Inflammatory macrophage treated with lipopolysaccharide for 4 hours (primary cell): ENCODE measurements at places on chromosomes 11 and 22.

GRCh38 chr11:76680518-76681425, 10.2 kb upstream of the LRRC32 start:
- DNase-seq: peak; percentile 73

- DNase-seq: no peak
Observed at GRCh38 chr11:61181489-61181888, 20.3 kb upstream of the VPS37C start.

DNA sequence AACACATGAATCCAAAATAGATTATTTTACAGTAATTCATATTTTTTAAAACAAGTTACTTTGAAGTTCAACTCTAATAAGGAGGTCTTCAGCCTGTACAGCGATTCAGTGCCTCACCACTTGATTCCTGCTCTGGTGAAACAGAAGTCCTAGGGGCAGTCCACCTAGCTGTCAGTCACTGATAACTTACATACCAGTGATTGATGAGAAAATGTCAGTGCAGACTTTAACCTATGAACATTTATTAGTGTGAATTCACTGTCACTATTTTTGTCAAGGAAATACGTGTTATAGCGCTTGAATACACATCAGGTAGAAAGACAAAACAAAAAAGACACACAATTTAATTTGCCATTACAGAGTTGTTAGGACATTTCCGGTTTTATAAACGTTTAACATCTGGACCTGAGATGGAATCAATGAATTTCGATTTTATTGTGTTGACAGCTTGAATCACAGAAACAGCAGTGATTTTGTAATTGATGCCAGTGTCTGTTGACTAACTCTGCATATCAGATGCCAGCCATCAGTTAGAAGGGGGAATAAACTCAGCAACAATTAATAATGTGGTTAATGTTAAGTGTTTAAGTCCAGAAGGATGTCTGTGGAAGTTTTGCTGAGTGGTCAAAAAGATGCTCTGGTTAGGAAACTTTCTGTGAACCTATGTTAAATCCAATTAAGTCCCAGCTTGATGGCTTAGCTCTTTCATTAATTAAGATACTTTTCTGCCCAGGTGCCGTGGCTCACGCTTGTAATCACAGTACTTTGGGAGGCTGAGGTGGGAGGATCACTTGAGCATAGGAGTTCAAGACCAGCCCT, 34.5 kb downstream of the ELF5 start:
- no peak for DNase-seq

- no peak for DNase-seq
Observed at GRCh38 chr11:131279654-131280384, 90.6 kb upstream of the NTM start.

GRCh38 chr22:46296257-46297150, at the start of gene GTSE1:
Gene GTSE1, plus strand, starts transcription at chr22:46296870. Its CDS starts 531 bp downstream, at chr22:46297401.
- DNase-seq: peak; percentile 99

DNA sequence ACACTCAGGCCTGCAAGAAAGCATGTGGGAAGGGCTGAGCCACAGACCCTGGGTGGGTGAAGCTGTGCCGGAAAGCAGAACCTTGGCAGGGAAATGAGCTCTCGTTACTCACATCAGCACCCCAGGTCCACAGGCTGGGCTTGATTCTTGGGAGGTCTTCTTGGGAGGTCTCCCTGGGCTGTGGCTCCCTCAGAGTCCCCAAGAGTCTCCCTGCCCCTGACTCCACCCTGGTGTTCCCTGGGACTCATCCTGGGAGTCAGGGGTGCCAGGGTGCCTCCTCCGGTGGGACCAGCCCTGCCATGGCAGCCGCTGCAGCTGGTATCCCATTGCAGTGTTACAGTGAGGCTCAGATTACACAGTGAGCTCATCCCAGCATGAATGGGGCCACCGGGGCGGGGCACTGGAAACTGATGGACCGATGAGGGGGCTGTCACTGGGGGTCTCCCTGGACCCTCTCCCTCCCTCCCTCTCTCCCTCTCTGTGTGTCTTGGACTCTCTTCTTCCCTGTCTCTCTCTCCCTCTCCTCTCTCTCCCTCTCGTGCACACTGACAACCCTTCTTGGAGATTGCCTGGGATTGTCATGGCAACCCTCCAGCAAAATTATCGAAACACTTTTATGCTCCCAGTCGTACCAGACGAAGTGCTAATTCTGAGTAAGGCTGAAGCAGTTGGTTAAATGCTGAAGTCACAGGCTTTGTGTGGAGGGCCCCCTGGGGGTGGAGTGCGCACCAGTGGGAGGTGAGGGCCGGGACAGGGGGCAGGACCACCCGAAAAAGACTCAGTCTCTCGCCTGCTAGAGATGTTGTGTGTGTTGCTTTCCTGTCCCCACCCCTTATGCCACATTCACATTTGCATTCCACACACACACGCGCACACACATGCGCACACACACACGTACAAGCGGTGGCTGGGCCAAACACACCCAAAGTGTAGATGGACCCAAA, 8.6 kb upstream of the C11orf96 start:
- DNase-seq: no peak

DNA sequence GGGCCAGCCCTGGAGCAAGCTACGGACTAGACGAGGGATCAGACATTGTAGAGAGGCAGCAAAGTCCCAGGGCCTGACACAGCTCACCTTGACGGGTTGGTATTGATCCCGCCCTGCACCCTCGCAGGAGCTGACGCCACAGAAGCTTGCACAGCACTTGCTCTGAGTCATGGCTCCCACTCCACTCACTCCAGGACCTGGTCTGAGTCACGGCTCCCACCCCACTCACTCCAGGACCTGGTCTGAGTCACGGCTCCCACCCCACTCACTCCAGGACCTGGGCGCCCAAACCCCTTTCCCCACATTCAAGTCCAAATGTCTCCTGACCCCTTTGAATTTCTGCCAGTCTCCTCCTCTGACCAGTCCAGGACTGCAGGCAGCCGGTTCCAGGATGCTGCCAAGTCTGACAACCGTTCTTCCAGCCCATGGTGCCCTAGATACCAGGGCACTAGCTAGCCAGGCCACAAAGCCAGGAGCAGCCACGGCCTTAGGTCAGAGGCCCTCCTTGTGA, 6.0 kb upstream of the PNPLA5 start:
- DNase-seq: no peak

DNA sequence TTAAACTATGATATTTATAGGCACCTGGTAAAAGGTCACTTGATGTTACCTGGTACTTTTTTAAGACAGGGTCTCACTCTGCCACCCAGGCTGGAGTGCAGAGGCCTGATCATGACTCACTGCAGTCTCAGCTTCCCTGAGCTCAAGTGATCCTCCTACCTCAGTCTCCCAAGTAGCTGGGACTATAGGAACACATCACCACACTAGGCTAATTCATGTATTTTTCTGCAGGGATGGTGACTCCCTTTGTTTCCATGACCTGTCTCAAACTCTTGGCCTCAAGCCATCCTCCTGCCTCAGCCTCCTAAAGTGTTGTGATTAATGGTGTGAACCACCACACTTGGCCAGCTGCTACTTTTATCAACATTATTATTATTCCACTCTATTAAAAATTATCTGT, 47.6 kb downstream of the OR4C45 start:
- DNase-seq: no peak

GRCh38 chr22:38843657-38844314, at the start of gene NPTXR:
Gene NPTXR, minus strand, starts transcription at chr22:38844028.
- DNase-seq: peak; percentile 54

DNA sequence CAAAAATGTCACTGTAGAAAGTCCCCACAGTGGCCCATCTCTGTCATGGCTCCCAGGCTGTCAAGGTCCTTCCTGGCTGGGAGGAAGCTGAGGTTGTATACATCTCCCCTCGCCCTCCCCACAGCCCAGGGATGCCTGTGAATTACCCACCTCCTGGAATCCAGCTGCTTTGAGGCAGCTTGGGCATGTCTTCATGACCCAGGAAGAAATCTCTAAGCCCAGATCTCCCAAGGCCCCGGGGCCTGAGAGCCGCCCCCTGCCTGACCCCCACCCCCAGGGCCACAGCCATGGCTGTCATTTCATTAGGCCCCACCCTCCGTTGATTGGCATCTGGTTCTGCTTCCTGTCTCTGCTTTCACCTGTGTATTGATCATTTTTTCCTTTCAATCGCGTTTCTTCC, 207.5 kb downstream of the TBC1D22A start:
- DNase-seq: no peak

DNA sequence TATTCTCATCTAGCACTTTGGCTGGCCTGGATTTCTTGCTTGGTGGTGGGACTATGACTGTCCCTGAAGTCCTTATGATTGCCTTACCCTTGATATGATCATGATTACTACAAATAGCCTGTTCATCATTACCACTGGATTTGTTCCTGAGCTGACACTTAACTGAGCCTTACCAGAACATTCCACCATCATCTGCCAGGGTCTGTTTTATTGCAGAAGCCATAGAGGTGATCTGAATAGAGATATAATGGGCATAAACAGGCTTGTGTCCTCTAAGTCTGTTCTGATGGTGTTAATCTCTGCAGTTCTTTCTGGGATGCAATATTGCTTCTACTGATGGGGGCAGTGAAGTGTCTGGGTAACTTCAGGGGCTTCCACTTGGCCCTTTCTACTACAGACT, 12.4 kb upstream of the ALG8 start:
- no peak for DNase-seq

GRCh38 chr11:128900468-128900867, 9.3 kb downstream of the KCNJ5 start:
- DNase-seq: no peak

DNA sequence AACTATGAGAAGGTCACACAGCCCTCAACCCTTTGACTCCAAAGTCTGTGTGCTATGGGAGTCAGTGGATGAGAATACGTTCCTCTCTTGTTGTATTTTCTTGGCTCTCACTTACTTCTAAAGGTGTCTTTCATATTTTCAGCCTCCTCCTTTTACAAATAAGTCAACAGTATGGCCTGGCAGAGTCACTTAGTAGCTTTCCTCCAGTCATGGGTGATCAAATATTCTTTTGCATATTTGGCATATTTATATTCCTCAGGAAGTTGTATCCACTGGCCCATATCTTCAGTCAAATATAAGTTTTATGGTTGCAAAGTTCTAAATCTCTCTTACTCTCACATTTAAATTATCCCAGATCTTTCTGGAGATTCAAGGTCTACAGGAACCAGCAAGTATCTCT, 327.5 kb downstream of the ETS1 start:
- DNase-seq: no peak

DNA sequence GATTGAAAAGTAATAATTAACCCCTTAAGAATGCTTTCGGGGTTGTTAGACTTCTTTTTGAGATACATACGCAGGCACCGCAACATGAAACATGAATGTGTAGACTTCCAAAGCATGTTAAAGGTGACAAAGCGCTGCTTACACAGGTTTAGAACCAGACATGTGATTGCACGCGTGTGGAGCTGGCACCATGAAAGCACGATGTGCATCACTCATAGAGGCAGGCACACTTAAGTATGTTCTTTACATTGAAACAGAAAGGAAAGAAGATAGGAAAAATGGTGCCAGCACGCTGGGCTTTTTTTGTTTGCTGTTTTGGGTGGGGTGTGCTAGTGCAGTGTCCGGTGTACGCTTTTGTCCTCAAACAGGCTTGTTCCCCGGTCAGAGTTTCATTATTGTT, 83.6 kb upstream of the PPARA start:
- no peak for DNase-seq

DNA sequence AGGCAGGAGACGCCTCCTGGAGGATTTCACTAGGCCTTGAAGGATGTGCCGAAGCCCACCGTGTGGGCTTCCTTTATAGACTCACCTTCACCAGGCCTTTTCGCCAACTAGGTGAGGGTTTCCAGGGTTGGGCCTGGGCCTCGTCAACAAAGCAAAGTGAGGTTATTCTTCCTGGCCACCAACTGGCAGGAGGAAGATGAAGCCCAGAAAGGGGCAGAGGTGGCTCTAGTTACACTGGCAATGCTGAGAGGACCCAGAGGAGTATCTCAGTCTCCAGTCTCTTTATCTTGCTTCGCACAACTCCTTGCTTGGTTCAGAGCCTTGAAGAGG, 404 bp upstream of the RELT start:
- no peak for DNase-seq

- DNase-seq: no peak
Observed at GRCh38 chr11:103315248-103315647, 206.0 kb downstream of the DYNC2H1 start.

DNA sequence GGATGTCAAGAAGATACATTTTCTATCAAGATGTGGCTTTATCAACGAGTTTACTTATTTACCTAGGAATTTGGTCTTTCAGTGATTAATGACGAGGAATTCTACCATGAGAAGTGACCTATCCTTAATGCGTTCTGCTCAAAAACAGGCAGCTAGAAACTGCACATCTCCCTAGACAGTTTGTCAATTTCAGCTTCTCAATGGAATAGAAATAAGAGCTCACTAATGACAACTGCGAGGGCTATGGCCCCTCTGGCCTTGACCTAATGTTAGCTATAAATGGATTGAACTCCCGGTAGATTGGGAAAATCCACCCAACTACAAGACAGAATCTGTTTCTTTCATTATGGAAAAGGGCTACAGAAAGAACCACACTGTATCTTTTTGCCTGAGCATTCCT, 223.4 kb downstream of the CADM1 start:
- DNase-seq: no peak

- peak; percentile 46 for DNase-seq
Observed at GRCh38 chr11:44333271-44334218, 23.6 kb upstream of the ALX4 start.

DNA sequence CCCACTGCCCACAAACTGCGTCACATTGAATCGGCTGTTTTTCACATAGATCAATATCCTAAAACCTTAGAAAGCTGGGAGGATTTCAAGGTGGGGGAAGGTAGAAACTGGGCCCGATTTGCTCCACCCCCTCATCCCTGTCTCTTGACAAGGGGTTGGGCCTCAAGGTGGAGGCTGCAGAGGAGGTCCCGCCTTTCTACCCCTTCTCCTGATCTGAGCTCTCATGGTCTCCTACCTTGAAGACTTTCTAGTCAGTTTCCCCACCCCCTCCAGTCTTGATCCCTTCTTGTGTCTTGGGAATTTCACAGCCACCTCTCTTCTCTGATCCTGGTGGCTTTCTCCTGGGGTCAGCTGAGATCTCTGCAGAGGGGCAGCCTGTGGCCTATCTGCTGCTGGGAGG, 4.5 kb upstream of the STARD10 start:
- DNase-seq: no peak

DNA sequence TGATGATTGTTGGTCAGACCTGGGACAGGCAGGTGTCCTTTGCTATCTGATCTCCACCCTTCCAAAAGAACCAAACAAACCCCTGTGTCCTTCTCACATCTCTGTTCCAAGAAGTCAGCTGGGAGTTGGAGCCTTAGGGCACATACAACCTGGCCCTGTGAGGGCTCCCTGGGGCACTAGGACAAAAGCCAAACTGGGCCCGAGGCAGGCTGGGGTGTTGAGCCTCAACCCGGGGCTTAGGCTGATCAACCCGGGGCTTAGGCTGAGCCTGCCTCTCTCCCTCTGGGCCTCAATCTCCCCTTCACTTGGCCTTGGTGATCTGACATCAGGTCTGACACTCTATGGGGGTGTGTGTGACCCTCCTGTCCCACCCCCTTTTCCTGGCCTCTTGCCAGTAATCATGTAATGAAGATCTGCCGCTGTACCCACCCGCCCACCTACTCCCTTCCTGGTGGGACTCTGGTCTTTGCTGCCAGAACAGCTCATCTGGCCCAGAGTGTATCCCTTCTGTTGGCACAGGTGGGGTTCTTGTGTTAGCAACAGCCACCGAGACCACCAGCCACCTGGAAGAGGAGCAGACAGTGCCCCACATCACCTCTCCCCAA, 22.8 kb upstream of the UVRAG start:
- DNase-seq: no peak
